ENCODE measurements at places on chromosomes 2 and 18. TPM values are rescaled to one million over a fixed set of nuclear protein-coding genes. Genes with fewer than 3 reads are reported as not detected.

The EML6 gene
- 1.9 TPM for total RNA-seq

The HAAO gene
- total RNA-seq, result 0.50 TPM

The ABHD3 gene
- 10.6 TPM for total RNA-seq

The PPM1G gene
- total RNA-seq, result 115 TPM

The CIB4 gene
- total RNA-seq, result not detected

The CAPN10 gene
- 20.3 TPM for total RNA-seq

The TMEM37 gene
- total RNA-seq, result not detected

The SCN3A gene
- not detected for total RNA-seq

The CIDEA gene
- total RNA-seq, result 5.5 TPM

The CNTNAP5 gene
- total RNA-seq, result not detected

The FRZB gene
- total RNA-seq, result under 0.01 TPM

The ACTG2 gene
- total RNA-seq, result 0.21 TPM

The C2orf80 gene
- total RNA-seq, result not detected

The TGFA gene
- total RNA-seq, result 144 TPM

The PAIP2B gene
- 3.1 TPM for total RNA-seq

The GPR75 gene
- total RNA-seq, result 2.6 TPM

The TTC32 gene
- total RNA-seq, result 5.1 TPM

The ELOA2 gene
- not detected for total RNA-seq

The SLC5A7 gene
- total RNA-seq, result not detected

The ATAD2B gene
- total RNA-seq, result 17.2 TPM

The SERPINB3 gene
- total RNA-seq, result 32.5 TPM

The SPEG gene
- 4.1 TPM for total RNA-seq

The CDH7 gene
- total RNA-seq, result under 0.01 TPM

The VSNL1 gene
- 2.1 TPM for total RNA-seq

The WNT10A gene
- total RNA-seq, result 7.5 TPM

The LRRC30 gene
- not detected for total RNA-seq

The MEIS1 gene
- total RNA-seq, result 16.1 TPM

The ARMC9 gene
- total RNA-seq, result 4.4 TPM

All from nasal cavity respiratory epithelium epithelial cell of viscerocranial mucosa (primary cell).